Tibial artery (tissue), 4 donors: ENCODE measurements at places on chromosomes 3 and 15.

DNA sequence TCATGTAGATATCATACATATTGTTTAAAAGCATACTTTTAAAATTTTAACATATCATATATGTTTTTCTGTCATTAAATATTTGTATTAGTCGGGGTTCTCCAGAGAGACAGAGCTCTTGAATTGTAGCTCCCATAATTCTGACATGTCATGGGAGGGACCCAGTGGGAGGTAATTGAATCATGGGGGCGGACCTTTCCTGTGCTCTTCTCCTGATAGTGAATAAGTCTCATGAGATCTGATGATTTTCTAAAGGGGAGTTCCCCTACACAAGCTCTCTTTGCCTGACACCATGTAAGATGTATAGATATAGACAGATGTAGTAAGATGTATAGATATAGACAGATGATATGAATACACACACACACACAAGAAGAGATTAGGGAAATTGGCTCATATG lies 161.2 kb upstream of the ABI3BP start:
- DNase-seq: no peak

- DNase-seq: no peak
These were observed 137.9 kb upstream of the HES1 start for GRCh38 chr3:193998123-193998448.

- DNase-seq: no peak
These were observed 217.0 kb upstream of the C2CD4B start for GRCh38 chr15:62382046-62382445.

GRCh38 chr3:132662212-132662611 lies 2.1 kb downstream of the UBA5 start:
- no peak for DNase-seq

DNA sequence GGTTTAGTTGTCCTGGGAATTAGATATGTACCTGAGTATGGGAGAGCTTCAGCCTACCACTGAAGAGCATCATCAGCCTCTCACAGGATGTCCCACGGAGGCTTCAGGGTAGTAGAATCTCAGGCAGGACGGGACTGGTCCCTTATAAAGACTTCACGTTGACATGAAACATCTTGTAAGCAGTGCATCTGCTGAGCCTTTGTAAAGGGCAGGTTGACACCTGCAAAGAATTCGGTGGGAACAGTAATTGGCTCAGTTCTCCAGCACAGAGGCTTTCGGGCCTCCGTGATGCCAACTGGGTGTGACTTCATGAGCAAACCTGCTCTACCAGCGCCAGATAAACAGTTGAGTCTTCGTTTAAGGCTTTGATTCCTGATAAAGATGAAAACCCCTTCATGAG lies 26.9 kb upstream of the AVEN start:
- no peak for DNase-seq

GRCh38 chr3:173411375-173411973 lies 13.9 kb downstream of the NLGN1 start:
- no peak for DNase-seq

GRCh38 chr3:172157564-172158258 lies 118.3 kb downstream of the FNDC3B start:
- DNase-seq: no peak

DNA sequence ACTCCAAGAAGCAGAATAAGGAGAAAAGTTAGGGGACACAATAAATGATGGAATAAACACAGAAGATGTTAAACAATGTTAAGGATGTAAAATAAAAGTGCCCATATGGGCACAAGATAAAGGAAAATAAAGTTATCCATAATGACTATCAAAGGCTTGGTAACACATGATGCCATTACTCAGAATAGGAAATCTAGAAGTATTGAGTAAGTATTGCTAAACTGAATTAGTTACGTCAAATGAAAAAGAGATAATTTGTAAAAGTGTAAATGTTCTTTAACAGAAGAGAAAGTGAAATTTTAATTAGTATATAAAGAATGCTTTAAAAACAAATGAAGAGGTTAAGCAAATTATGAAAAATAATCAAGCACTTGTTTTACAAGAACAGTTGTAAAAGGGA lies 6.7 kb downstream of the COPS2 start:
- no peak for DNase-seq
